Mesothelial cell of epicardium (in vitro differentiated cells): ENCODE measurements at places on chromosomes 2 and 18. TPM values are rescaled to one million over a fixed set of nuclear protein-coding genes. Genes with fewer than 3 reads are reported as not detected.

GRCh38 chr2:58158481-58158880, 82.6 kb downstream of the FANCL start:
- H3K36me3 ChIP-seq: peaks cover 50% of the 10 kb centered on the region
- DNase-seq: no peak
- no peak overlapping the region for H3K4me3 ChIP-seq
- peaks cover 7% of the 10 kb centered on the region for H3K4me1 ChIP-seq
- H3K27me3 ChIP-seq: no peaks in the 10 kb centered on the region

- no peak for DNase-seq
- no peaks in the 10 kb centered on the region for H3K36me3 ChIP-seq
- no peak overlapping the region for H3K4me3 ChIP-seq
Observed at GRCh38 chr2:98463551-98463971, 18.9 kb downstream of the INPP4A start.

The CPO gene
- total RNA-seq: 0.18 TPM in 1 of 3 replicates, not detected in the others

The DBI gene
- total RNA-seq: 38.9 to 44.9 TPM (median 43.3 TPM) in 3 replicates

The TIGD1 gene
- 11.0 to 12.2 TPM (median 11.2 TPM) in 3 replicates for total RNA-seq

GRCh38 chr18:13553449-13553848, 172.9 kb downstream of the FAM210A start:
- no peak overlapping the region for H3K4me3 ChIP-seq
- peaks cover 10% of the 10 kb centered on the region for H3K27me3 ChIP-seq
- H3K27ac ChIP-seq: no peak overlapping the region
- no peaks in the 10 kb centered on the region for H3K36me3 ChIP-seq
- H3K4me1 ChIP-seq: peaks cover 26% of the 10 kb centered on the region
- DNase-seq: no peak

GRCh38 chr2:23600346-23600745, 215.4 kb downstream of the KLHL29 start:
- no peaks in the 10 kb centered on the region for H3K36me3 ChIP-seq
- H3K27me3 ChIP-seq: no peaks in the 10 kb centered on the region
- peaks cover 6% of the 10 kb centered on the region for H3K4me1 ChIP-seq
- H3K4me3 ChIP-seq: no peak overlapping the region
- DNase-seq: no peak

- no peaks in the 10 kb centered on the region for H3K36me3 ChIP-seq
- no peak overlapping the region for H3K4me3 ChIP-seq
- H3K4me1 ChIP-seq: peaks cover 13% of the 10 kb centered on the region
- no peak overlapping the region for H3K27ac ChIP-seq
Observed at GRCh38 chr2:95272299-95272751, 1.9 kb upstream of the PROM2 start.

GRCh38 chr2:240340361-240340761, 95.1 kb upstream of the GPC1 start:
- no peaks in the 10 kb centered on the region for H3K36me3 ChIP-seq
- H3K27me3 ChIP-seq: peaks cover 16% of the 10 kb centered on the region
- H3K4me3 ChIP-seq: no peak overlapping the region
- no peak for DNase-seq
- H3K27ac ChIP-seq: no peak overlapping the region
- H3K4me1 ChIP-seq: peaks cover 2% of the 10 kb centered on the region

- no peak overlapping the region for H3K4me3 ChIP-seq
- peaks cover 13% of the 10 kb centered on the region for H3K4me1 ChIP-seq
- no peak for DNase-seq
- H3K27me3 ChIP-seq: no peaks in the 10 kb centered on the region
- H3K27ac ChIP-seq: no peak overlapping the region
- H3K36me3 ChIP-seq: no peaks in the 10 kb centered on the region
Observed at GRCh38 chr2:151844211-151844896, 16.1 kb upstream of the ARL5A start.

DNA sequence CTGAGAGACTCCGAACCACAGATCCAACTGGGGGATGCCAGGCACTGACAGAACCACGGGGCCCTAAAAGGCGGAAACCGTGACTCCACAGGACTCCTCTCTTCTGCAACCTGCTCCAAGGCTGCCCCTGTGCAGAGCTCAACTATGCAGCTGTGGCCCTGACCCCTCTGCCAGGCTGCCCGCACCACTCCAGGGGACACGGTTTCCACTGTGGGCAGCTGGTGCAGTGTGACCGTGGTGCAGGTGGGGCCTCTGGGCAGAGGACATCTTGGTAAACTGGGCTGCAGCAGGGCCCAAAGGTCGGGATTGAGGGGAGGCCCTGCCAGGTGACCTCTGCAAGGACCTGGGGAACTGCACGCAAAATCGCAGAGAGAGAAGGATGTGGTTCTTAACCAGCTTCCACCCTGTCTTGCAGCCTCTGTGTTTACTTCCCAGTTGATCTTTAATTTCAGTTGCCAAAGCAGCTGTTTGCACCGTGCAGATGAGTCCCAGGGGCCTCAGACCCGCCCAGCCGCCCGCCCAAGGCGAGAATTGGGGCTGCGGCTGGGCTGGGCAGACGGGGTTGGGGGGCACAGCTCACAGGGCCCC, 104.6 kb upstream of the CTDP1 start:
- DNase-seq: peak; percentile 5
- no peak overlapping the region for H3K4me3 ChIP-seq
- H3K27ac ChIP-seq: no peak overlapping the region

The CCDC74B gene
- 7.1 to 8.9 TPM (median 7.4 TPM) in 3 replicates for total RNA-seq

The RUFY4 gene
- not detected in 3 replicates for total RNA-seq

The AGXT gene
- not detected in 3 replicates for total RNA-seq

DNA sequence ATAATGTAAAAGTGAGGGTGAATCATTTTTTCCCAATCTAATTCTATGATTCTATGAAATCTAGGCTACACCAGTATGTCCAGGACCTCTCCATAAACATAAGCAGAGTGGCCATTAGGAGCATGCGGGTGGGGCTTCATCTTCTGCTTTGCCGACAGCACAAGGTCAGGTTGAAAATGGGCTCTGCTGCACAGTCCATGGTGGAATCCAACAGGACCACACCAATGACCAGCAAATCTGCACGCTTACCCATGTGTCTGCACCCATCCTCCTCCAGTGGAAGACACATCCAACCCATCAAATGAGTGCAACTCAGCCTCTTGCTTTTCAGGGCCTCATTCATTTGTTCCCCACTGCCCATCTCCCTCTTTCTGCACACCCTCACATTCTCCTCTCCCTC, 43.3 kb upstream of the SKOR2 start:
- H3K4me1 ChIP-seq: no peaks in the 10 kb centered on the region
- H3K36me3 ChIP-seq: no peaks in the 10 kb centered on the region
- H3K27me3 ChIP-seq: peaks cover 70% of the 10 kb centered on the region
- H3K4me3 ChIP-seq: no peak overlapping the region
- no peak overlapping the region for H3K27ac ChIP-seq

The MYO5B gene
- 15.1 to 15.6 TPM (median 15.1 TPM) in 3 replicates for total RNA-seq

DNA sequence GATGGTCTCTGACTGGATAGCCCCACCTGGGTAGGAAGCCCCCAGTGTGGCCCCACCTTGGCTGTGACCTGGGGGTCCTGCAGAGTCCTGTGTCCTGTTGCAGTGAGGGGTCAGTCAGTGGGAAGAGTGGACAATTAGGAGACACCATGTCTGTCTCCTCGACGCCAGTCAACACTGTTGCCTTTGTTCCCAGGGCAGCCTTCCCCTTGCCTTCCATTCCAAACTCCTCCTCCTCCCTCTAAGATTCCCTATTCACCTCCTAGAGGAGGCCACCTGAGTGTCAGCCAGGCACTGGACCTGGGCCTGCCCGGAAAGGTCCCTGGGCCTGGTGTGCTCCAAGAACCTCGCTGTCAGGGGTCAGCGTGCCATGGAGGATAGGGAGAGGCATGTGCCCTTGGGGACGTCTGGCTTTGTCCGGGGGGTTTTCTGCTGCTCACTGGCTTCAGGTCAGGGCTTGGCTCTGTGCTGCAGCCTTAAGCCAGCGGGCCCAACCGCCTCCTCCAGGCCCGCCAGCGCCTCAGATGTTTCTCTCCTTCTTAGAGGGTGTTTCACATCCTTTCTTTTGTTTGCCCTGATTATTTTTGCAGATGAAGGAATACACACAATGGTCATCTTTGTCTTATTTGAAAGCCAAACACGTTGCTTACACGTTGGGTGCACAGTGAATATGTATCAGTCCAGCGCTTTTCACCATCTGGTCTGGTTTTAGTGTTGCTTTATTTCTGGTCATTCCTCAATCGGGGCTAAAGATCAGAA, 68.9 kb downstream of the HPCAL1 start:
- no peak overlapping the region for H3K4me3 ChIP-seq
- H3K36me3 ChIP-seq: no peaks in the 10 kb centered on the region
- H3K27ac ChIP-seq: no peak overlapping the region
- no peak for DNase-seq
- H3K27me3 ChIP-seq: no peaks in the 10 kb centered on the region

The NMUR1 gene
- 0.09 to 0.13 TPM in 2 of 3 replicates, not detected in the other for total RNA-seq

GRCh38 chr2:97869722-97870346, 125.9 kb downstream of the TMEM131 start:
- H3K27me3 ChIP-seq: no peaks in the 10 kb centered on the region
- H3K27ac ChIP-seq: no peak overlapping the region
- peaks cover 3% of the 10 kb centered on the region for H3K4me1 ChIP-seq
- no peak for DNase-seq
- no peak overlapping the region for H3K4me3 ChIP-seq

The CD226 gene
- total RNA-seq: 0.31 to 0.84 TPM (median 0.63 TPM) in 3 replicates
